IMR-90 (cell line): ENCODE measurements at places on chromosomes 4 and X.

DNA sequence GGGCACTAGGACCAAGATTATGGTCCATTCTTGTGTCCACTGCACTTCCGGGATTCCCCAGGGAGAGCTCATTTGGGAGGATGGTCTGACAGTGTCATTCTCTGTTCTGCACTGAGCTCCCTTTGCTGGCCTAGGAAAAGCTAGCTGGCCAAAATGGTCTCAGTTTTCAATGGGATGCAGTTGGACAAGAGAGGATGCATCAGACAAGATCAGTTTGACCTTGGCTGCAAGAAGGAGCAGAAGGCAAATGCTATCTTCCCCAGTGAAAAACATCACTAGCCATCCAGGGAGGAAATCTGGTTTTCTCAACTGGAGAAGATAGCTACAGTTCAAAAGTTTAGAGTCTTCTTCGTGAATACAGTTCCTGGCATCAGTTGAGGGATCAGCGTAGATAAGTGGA, 221.1 kb downstream of the PTTG2 start:
- no peak for DNase-seq

DNA sequence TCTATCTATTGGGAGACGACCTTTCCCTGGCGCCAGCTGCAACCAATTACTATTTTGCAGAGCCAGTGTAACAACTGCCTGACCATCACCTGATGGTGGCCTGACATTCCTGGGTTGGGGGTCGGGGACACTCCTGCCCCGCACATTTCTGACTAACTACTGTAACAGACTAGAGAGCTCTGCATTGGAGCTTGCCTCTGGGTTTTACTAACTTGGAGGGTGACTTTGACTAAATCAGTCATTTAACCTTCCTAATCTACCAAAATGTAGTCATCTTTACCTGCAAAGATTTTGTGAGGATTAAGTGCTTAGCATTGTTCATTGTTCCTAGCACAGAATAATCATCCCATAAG, 37.5 kb upstream of the ABCG2 start:
- no peak for DNase-seq

- no peak for DNase-seq
These were observed 30.0 kb upstream of the FGG start for GRCh38 chr4:154642373-154643009.

DNA sequence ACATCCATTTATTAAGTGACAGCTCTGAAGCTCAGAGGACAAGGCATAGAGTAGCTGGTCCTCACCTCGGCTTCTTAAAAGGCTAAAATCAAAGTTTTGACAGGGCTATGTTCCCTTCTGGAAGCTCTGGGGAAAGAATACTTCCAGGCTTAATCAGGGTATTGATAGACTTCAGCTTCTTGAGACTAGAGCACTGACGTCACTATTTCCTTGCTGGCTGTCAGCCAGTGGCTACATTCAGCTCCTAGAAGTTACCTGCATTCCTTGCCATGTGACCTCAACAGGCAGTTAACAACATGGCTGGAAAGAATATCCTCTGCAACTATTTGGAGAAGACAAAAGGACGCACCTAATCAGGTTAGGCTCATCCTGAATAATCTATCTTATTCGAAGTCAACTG, 1144.8 kb downstream of the ADGRL3 start:
- DNase-seq: no peak

DNA sequence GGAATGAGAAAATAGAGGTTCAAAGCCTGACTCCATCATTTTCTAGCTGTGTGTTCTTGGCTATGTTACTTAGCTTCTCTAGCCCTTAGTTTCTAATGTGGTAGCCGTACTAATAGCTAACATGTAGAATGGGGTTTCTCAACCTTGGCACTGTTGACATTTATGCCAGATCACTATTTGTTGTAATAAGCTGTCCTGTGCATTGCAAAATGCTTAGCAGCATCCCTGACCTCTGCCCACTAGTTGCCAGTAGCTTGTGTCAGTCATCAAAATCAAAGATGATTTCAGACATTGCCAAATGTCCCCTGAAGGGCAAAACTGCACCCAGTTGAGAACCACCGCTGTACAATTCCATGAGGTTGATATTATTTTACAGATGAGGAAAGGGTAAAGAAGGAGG, 18.3 kb upstream of the ADAMTS3 start:
- no peak for DNase-seq

GRCh38 chrX:150357790-150358189, 5.3 kb upstream of the MAMLD1 start:
- no peak for DNase-seq

DNA sequence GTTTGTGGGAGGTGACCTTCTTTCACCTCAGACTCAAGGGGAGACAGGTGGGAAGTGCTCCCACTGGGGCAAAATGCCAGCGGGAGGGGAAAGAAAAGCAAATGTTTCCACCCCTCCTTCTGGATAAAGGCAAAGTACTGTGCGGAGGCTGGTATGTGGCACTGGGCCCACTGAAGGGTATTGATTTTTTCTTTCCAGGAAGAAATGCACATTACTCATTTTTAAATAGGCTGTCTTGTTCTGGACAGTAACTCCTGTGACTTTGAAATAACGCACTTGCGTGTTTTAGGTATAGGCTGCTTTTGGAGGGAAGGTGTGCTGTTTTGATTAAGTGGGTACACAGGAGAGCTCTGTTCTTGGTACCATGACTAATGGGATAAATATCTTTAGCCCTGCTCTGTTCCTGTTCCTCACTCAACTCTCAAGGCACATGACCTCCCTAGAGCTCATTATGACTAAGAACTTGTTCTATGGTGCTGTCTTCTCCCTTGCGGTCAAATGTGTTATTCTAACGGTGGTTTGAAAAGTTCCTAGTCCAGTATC, 40.7 kb upstream of the MBTPS2 start:
- DNase-seq: peak; percentile 28

- DNase-seq: peak; percentile 27
These were observed at the start of gene GPRASP1 for GRCh38 chrX:102651242-102652011. TSS of gene GPRASP1 (plus strand) at chrX:102651483. CDS start at chrX:102653914, 2,431 bp downstream.

GRCh38 chr4:34732176-34732950, 1512.0 kb downstream of the ARAP2 start:
- no peak for DNase-seq

DNA sequence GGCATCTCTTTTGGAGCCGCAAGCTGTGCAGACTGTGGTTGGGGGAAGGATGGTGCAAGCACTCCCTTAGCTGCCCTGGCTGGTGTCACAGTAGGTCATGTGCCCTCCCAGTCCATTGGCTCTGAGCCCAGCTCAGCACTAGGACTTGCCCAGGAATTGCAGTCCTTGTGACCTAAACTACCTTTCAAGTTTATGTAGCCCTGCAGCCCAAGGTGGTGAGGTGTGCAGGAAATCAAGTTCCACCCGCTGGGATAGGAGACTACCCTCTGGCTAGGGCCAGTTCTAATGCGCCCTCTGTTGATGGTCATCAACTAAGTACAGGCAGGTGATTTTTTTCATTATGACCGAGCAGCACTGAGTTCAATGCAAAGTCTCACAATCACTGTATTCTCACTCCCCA, 335.2 kb downstream of the UBE2NL start:
- no peak for DNase-seq

DNA sequence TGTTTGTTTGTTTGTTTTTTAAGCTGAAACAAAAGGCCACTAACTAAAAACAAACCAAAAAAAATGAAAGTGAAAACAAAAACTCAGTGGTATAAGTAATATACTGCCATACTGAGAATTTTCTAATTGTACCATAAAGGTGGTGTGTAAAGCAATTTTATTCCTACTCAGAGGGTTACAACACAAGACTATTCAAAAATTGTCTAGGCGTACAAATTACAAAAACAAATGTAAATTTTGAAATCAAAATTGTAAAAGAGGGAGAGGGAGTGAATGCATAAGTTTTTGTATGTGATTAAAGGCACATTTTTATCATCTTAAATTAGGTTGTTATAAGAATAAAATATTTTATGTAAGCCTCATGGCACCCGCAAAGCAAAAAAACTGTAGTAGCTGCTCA, 232.6 kb downstream of the STK32B start:
- DNase-seq: no peak

DNA sequence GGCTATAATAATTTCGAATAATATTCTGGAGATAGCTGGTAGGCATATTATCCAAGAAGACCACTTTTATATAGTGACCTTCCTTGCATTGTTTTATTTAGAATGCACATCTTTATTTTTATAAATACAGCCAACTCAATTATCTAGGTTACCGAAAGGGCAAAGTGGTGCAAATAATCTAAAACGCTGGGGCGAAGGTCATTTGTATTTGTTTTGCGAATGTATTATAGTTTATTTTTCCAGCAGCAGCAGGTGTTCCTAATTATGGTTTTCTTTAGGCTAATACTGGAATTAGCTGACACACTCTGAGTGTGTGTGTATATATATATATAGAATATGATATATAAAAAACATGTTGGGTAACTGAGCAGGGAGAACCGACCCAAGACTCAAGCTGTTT, 48.1 kb upstream of the RAP2C start:
- no peak for DNase-seq

DNA sequence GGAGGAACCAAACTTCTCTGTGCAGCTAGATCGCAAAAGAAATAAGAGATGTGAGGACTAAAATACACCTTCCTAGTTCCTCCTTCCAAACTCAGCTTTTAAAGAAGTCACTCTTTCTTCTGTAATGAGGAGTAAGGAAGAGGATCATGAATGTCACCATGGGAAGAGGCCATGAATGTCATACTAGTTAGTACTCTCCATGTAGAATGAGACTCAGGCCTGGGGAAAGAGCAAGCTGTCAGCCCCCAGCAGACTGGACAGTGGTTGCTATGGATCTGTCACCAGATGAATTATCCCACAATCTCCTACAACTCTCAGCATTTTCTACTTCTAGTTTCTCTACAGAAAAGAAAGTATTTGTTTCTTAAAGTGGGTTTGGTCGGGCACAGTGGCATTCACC, 57.1 kb upstream of the PRDM8 start:
- no peak for DNase-seq

- DNase-seq: no peak
These were observed 72.8 kb downstream of the KIT start for GRCh38 chr4:54730581-54730980.

DNA sequence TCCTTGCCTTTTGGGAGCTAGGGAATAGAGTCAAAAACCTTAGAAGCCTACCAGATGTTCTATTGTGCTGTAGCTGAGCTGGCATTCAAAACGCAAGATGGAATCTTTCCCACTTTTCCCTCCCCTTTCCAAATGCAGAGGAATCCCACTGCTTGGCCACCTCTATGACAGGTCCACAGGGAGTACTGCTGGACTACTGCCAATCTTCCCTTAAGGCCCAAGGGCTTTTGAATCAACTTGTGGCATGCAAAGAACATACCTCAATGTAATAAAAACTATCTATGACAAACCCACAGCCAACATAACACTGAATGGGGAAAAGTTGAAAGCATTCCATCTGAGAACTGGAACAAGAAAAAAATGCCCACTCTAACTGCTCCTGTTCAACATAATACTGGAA, 139.2 kb upstream of the AGTR2 start:
- no peak for DNase-seq

DNA sequence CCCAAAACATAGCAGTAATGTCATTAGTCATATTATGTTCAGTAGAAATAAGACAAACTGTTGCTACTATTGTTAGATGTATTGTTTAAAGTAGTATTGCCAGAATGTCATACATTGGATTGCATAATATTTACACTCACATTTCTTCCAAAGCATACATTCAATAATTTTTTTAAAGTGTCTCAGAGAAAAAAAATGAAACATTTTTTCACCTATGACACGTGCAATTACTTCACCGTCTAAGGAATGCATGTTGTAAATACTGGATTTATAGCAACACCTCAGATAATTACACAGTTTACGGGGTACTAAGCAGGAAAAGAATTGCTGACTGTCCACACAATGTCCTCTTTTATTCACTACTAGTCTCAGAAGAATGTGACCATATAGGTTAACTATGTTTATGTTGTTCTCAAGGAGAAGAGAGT, 162.1 kb downstream of the PCDH18 start:
- DNase-seq: peak; percentile 85

GRCh38 chrX:136185401-136186022, 38.2 kb downstream of the FHL1 start:
- peak; percentile 47 for DNase-seq

GRCh38 chr4:185956544-185956940, 112.4 kb upstream of the TLR3 start:
- DNase-seq: no peak

DNA sequence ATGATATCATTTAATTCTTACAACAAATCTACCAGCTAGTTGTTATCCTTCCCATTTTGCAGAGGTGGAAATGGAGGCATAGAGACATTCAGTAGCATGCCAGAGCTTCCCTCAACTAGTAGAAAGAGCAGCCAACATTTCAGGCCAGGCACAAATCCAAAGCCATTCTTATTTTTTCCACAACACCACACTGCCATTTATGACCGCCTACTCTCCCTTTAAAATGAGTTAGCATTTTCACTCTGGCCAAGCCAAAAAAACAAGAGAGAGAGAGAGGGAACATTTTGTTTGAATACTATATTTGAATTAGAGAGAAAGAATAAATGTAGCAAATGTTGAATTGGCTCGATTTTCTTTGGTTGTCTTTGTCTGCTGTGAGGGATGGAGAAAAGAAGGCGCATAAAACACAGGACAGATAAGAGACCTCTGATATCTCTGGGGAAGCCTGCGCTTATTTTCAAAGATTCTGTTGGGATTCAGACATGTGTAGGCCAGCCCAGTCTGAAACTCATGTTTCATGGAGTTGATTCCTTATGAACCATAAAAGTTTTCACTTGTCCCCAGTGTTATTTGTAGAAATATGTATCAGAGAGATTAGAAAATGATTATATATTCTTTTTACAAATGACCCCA, 265.7 kb downstream of the RAB28 start:
- no peak for DNase-seq

DNA sequence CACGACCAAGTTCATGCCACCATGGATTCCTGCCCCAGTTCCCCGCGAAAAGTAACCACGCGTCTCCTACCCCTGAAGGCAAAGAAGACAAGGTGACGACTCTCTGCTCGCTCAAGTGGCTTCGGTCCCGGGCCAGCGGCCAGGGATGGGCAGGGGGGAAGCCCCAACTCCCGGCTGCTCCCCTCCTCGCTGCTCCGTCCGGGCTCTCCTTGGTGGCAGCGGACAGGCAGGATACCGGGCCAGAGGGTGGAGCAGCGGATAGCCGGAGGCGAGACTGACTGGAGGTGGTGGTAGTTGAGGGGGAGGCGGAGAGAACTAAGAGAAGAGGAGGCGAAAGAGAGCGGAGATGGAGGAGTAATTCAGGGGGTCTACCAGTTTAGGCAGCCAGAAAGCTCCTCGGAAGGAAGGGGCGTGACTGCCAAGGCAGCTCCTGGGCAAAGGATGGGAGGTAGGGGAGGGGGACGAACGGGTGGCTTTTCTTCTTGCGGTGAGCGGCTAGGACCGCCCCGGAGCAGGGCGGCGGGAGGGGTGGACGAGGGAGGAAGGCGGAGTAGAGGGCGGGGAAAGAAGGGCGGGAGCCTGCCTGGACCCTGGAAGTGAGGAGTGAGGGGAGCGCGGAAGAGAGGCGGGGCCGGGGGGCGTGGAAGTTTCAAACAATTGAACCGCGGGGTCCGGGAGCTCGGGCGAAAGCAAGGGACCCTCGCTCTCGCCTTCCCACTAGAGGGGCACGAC, at the start of gene AMOT:
AMOT (minus strand) TSS at position 450 of the 732 bp plus-strand sequence. CDS start 17,705 bp downstream, outside the sequence.
- peak; percentile 60 for DNase-seq

DNA sequence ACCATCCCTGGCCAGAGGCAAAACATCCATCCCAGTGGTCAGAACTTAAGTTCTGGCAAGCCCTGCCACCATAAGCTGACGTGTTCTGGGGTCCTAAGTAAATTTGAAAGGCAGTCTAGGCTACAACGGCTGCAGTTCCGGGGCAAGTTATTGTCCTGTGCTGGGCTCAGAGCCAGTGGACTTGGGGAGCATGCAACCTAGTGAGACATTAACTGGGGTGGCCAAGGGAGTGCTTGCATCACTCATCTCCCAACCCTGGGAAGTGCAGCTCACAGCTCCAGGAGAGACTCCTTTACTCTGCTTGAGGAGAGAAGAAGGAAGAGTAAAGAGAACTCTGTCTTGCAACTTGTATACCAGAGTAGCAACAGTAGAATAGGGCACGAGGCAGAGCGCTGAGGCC, 425.4 kb upstream of the PITX2 start:
- no peak for DNase-seq
